ENCODE measurements at places on chromosomes 7 and 10.

- DNase-seq: no peak
These were observed 10.8 kb downstream of the NEURL1 start for GRCh38 chr10:103504181-103504783.

DNA sequence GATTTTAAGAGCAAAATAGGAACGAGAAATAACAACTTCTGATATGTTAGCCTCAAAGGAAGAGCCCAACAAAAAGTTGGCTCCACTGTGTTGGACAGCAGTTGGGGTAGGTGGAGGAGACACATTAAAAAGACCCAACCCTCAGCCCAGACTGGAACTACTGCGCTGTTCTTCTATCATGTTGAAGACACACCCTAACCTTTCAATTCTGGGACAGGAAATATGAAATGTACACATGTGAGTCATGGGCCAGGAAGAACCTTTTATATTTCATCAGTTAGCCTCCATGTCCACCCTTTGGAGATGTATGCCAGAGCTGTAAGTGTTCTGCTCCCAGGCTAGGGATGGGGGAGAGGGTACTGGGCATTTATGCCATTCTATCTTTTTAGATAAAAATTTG is 22.1 kb downstream of the CLDN12 start:
- no peak for DNase-seq

GRCh38 chr10:52818019-52818418 is 45.4 kb upstream of the MBL2 start:
- DNase-seq: no peak

- DNase-seq: no peak
These were observed 581.6 kb downstream of the TCERG1L start for GRCh38 chr10:130729876-130730275.

- no peak for DNase-seq
These were observed 21.8 kb upstream of the HIPK2 start for GRCh38 chr7:139799586-139799985.

GRCh38 chr10:106312087-106312486 is 852.4 kb downstream of the SORCS1 start:
- DNase-seq: no peak

DNA sequence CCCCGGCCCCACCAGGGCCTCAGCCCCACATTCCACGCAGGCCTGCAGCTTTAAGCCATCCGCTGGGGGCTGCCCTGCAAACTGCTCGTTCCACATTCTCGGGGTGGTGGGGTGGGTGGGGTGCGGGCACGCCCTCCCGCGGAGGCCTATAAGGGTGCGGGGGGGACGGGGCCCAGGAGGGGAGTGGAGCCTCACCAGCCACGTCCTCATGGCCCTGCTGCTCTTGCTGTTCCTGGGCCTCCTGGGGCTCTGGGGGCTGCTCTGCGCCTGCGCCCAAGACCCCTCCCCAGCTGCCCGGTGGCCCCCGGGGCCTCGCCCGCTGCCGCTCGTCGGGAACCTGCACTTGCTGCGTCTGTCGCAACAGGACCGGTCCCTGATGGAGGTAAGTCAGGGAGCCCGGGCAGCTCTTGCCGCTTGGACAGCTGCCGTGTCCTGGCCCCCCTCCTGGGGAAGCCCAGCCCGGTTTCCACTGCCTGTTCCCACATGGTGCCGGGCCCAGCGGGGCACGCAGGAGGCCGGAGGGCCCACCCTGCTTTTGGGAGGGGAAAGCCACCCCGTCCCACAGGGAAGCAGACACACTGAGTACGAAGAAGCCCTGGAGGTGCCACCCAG is at the start of gene CYP2W1:
CYP2W1 (plus strand) TSS at position 178 of the 612 bp plus-strand sequence; CDS start at position 209, 31 bp downstream.
- DNase-seq: no peak

GRCh38 chr7:100856871-100857282 is 4.4 kb downstream of the SLC12A9 start:
- DNase-seq: no peak

- no peak for DNase-seq
These were observed 97.0 kb downstream of the ANKRD61 start for GRCh38 chr7:6128205-6128604.

- DNase-seq: no peak
These were observed 55.3 kb upstream of the CAPZA2 start for GRCh38 chr7:116807011-116807560.

GRCh38 chr10:26423722-26424121 is 14.4 kb upstream of the APBB1IP start:
- no peak for DNase-seq

DNA sequence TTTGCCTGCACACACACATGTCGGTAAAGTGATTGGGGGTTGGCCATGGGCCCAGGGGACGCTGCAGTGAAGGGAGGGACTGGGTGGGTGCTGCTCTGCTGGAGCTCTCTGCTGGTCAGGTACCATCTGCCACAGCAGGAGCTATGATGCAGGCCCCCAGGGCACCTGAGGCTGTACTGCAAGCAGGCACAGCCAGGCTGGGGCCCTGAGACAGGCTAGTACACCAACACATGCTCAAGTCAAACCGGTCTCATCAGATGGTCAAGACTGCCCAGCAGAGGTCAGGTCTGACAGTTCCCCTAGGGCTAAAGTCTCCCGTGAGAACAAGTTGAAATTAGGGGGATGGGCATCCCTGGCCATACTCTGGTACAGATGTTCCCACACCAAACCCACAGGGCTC is 118.3 kb upstream of the THSD7A start:
- no peak for DNase-seq

DNA sequence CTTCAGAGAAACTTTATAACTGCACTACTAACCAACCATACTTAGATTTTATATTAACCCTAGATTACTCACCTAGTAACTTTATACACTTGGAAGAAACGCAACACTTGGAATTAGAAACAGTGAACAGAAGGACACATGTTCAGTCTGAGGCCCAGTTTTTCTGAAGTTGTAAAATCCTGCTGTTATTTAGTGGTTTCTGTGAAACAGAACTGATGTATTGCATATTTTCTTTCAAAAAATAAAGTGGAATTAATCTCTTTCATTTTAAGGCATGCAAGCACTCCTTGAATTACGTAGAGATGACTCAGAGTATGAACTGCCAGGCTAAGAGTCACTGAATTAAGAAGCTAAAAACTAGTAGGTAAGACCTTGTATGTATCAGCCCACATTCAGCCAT is 215.8 kb downstream of the SKAP2 start:
- DNase-seq: no peak

DNA sequence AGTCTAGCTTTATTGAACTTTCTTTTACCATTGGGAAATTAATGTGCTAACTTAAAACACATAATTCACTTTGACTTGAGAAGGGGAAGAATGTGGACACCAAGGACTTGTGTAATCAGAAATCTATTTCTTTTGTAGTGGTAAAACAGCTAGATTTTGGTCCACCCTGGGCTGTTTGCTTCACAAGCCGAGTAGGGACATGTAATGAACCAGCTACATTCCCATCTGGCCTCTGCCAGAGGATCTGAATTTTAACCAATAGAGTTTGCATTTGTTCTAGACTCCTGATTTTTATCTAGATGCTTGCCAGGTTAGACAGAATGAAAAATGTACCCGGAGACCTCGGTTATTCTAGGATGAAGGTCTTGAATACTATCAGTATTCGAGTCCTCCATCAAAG is 1.9 kb downstream of the CACNB2 start:
- no peak for DNase-seq

GRCh38 chr7:118575393-118575948 is 351.0 kb downstream of the ANKRD7 start:
- no peak for DNase-seq

DNA sequence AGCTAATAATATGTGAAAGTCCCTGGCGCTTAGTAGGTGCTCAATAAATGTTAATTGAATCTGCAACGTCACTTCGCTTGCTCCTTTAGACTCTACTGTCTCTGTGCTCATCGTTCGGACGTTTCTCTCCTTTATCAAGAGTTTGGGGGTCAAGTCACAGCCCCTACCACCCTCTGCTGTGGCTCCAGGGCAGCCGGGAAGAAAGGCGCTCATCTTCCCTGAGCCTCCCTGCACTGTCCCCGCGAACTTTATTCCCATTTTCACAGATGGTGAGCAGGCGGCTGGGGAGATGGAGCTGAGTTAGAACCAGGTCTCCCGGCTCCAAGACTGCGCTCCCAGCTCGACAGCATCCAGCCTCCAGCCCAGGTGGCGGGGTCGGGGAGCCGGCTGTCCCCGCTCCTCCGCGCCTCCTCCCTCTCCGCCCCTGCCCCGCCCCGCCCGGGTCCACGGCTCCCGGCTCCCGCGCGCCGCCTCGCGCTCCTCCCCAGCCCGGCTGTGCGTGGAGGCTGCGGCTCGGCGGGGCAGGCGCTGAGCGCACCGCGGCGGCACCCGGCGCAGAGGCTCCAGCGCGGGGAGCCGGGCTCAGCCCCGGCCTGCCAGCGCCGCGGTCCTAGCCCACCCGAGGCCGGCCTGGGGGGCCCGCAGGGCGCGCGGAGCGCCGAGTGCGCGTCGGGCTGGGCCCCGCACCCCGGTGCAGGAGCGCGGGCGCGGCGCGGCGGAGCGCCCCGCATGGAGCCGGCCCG is at the start of gene CLEC2L:
CLEC2L (plus strand) TSS at position 487 of the 743 bp plus-strand sequence; CDS start at position 730, 243 bp downstream.
- no peak for DNase-seq

DNA sequence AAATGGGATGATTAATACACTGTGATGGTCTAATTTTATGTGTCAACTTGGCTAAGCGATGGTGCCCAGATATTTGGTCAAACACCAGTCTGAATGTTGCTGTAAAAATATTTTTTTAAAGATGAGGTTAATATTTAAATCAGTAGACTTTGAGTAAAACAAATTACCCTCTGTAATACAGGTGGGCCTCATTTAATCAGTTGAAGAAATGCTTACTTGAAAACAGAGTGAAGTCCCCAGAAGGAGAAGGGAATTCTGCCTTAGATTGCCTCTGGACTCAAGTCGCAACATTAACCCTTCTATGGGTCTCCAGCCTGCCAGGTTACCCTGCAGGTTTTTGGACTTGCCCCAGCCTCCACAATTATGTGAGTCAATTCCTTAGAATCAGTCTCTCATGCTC is 49.8 kb upstream of the AGK start:
- DNase-seq: no peak

DNA sequence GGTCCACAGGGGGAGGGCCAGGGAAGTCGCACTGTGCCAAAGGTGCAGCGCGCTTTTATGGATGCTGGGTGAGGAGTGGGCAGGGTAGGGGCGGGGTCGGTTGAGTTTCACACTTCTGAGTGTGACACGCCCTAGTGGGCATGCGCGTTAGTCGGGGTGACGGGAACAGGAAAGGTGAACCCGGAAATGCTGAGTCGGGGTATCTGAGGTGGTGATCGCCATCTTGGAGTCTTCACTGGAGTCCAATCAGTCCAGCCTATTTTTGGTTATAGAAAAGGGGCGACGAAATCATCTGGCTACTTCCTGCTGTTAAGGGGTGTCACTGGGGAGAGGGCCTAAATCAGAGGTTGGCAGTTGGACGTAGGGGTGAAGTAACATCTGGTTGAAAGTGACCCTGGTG is 40.8 kb downstream of the ZNF138 start:
- DNase-seq: no peak

- DNase-seq: no peak
These were observed 186.4 kb downstream of the DKK1 start for GRCh38 chr10:52500476-52500875.

GRCh38 chr10:50963063-50963462 is 77.6 kb upstream of the A1CF start:
- DNase-seq: no peak

- DNase-seq: no peak
These were observed 92.2 kb downstream of the C10orf105 start for GRCh38 chr10:71627230-71627939.

GRCh38 chr10:31031205-31031557 is 484 bp downstream of the ZNF438 start:
- DNase-seq: no peak

- no peak for DNase-seq
These were observed 190.1 kb downstream of the PRPF18 start for GRCh38 chr10:13776861-13777311.

GRCh38 chr10:6400821-6401465 is 179.1 kb downstream of the PRKCQ start:
- no peak for DNase-seq

DNA sequence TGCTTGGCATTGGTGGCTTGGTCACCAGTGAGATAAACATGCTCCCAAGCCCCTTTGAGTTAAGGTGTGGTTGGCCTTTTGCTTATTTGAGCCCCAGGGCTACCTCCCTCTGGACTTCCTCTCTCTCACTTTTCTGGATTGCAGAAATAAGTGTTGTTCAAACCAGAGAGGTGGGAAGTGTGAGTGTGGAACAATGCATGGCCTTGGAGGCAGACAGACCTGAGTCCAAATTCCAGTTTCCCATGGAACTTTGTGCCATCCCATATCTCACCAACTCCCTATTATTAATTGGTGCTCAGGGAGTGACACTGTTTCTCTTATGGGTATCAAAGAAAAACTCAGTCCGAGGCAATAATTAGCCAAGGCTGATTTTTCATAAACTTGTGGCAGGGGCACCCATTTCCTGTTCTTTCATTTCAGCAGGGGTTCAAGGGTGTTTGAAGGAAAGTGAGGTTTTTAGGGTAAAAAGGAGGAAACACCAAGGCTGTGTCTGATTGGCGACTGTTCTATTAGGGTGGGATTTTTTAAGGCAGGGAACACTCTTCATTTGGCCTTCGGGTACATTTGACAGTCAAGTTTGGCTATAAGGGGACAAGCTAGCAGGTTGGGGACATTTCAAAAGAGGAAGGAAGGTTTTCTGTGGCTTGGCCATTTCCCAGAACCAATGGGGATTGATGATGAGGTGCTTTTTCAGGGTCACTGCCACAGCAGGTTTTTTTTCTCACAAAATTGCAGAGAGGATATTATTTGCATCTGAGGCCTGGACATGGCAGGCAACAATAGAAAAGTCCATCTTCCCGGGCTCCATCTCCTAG is 148.8 kb upstream of the NPY start:
- DNase-seq: no peak

GRCh38 chr7:30086529-30086928 is 48.3 kb upstream of the MTURN start:
- DNase-seq: no peak

- no peak for DNase-seq
These were observed 79.1 kb downstream of the USP6NL start for GRCh38 chr10:11532306-11532705.

DNA sequence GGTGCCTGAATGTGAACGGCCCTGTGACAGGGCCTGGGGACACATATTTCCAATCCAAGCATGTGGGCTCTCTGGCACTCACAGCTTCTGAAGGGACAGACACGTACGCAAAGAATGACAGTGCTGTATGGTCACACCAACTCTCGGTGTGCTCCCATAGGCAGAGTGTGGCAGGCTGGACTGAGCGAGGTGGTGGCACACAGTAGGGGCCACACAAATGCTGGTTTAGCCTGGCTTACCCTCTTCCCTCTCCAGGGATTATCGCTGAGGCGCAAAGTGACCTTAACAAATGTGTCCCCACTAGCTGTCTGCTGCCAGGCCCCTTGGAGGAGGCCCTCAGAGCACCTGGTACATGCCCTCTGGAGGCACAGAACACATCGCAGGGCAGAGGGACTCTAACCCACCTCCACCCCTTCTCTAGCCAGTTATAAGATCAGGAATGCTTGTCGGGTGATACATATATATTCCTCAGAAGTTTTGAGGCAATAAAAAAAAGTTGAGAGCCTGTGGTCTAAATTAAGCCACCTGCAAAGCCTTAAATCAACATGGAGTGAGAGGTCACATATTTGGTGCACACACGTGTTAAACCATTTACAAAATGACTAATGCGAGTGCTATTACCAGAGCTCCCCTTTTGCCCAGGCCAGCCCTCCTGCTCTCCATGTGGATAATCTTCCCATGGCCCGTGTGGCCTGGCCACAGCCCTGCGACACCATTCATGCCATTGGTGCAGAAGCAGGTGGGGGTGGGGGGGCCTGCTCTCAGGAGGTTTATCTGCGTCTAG is 262.8 kb upstream of the GRB10 start:
- DNase-seq: no peak
